Breast epithelium (tissue), 4 donors: ENCODE measurements at places on chromosomes 5 and 9. TPM values are rescaled to one million over a fixed set of nuclear protein-coding genes. Genes with fewer than 3 reads are reported as not detected.

- H3K36me3 ChIP-seq: no peaks in the 10 kb centered on the region
- DNase-seq: no peak
- H3K4me3 ChIP-seq: no peak overlapping the region
- H3K27ac ChIP-seq: no peak overlapping the region
- no peaks in the 10 kb centered on the region for H3K27me3 ChIP-seq
Measured at GRCh38 chr9:89806371-89807100, 201.7 kb downstream of the GADD45G start.

DNA sequence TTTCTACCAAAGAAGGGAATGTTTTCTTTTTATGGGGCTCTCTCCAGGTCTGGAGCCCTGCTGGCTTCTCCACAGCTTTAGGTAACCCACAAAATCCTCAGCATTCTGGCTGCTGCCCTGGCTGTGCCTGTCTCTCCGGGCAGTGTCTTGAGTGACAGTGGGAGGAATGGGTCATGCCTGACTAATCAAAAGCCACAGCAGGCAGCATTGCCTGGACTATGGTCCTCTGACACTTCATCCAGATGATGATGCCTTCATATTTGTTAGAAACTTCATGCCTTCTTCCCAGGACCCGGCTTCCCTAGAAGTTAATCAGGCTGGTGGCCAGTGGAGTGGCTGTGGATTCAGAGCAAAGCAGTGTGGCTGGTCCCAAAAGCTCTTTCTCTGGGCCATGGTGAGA is 32.2 kb upstream of the TGFBI start:
- no peaks in the 10 kb centered on the region for H3K36me3 ChIP-seq
- no peak overlapping the region for H3K27ac ChIP-seq
- H3K4me3 ChIP-seq: no peak overlapping the region

The FSD1L gene
- 5.9 TPM for total RNA-seq

- H3K36me3 ChIP-seq: no peaks in the 10 kb centered on the region
- H3K27ac ChIP-seq: no peak overlapping the region
- H3K4me3 ChIP-seq: no peak overlapping the region
- DNase-seq: no peak
- peaks cover 7% of the 10 kb centered on the region for H3K4me1 ChIP-seq
Measured at GRCh38 chr9:35940458-35941407, 17.2 kb downstream of the OR2S2 start.

DNA sequence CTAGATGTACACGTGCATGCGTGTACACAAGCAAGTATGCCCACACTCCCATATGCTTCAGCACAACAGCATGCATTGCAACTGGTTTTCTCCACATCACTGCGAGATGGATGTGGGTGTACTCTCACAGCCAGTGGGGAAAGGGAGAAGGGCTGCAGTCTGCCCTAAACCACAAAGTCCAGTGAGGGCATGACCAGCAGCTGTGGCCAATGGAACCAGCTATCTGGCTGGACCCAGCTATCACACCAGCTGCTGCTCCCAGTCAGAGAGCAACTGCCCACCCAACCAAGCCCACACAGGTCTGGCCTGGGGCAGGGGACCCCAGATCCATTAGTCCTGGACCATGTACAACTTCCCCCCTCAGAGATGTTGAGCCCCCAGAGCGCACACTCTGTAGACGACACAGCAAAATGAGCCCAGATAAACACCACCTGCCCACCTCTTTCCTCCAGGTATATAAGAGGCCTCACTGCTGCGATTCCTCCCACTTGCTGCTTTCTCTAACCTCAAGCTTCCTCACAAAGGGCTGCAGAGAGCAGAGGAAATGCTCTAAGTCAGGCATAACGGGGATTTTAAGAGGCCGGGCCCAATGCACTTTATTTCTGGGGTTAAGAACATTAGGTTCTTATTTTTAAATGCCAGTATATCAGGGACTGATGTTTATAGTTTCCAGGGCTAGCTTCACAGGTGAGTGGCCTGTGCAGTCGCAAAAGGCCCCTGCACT is 39.0 kb downstream of the SHB start:
- no peaks in the 10 kb centered on the region for H3K27me3 ChIP-seq
- peaks cover 20% of the 10 kb centered on the region for H3K4me1 ChIP-seq
- H3K4me3 ChIP-seq: no peak overlapping the region
- no peak for DNase-seq
- H3K36me3 ChIP-seq: no peaks in the 10 kb centered on the region

GRCh38 chr5:91024206-91024605 is 358.9 kb downstream of the ARRDC3 start:
- no peak overlapping the region for H3K4me3 ChIP-seq

The UBE2R2 gene
- total RNA-seq: 22.6 TPM

- no peaks in the 10 kb centered on the region for H3K36me3 ChIP-seq
- H3K4me3 ChIP-seq: no peak overlapping the region
- peaks cover 10% of the 10 kb centered on the region for H3K4me1 ChIP-seq
- no peak for DNase-seq
- H3K27ac ChIP-seq: no peak overlapping the region
Measured at GRCh38 chr5:68531970-68532369, 316.4 kb downstream of the PIK3R1 start.

The PDZD2 gene
- 17.7 TPM for total RNA-seq

GRCh38 chr9:27945386-27945785 is 372.1 kb upstream of the C9orf72 start:
- no peaks in the 10 kb centered on the region for H3K27me3 ChIP-seq
- no peaks in the 10 kb centered on the region for H3K4me1 ChIP-seq
- no peaks in the 10 kb centered on the region for H3K36me3 ChIP-seq
- no peak for DNase-seq

GRCh38 chr5:154538492-154538891 is 60.5 kb upstream of the HAND1 start:
- peaks cover 5% of the 10 kb centered on the region for H3K27me3 ChIP-seq
- no peak overlapping the region for H3K27ac ChIP-seq
- no peaks in the 10 kb centered on the region for H3K4me1 ChIP-seq
- no peak overlapping the region for H3K4me3 ChIP-seq
- no peak for DNase-seq

- no peak overlapping the region for H3K27ac ChIP-seq
- H3K4me1 ChIP-seq: no peaks in the 10 kb centered on the region
- H3K4me3 ChIP-seq: no peak overlapping the region
- DNase-seq: no peak
Measured at GRCh38 chr5:154923441-154924430, 14.3 kb downstream of the GEMIN5 start.

DNA sequence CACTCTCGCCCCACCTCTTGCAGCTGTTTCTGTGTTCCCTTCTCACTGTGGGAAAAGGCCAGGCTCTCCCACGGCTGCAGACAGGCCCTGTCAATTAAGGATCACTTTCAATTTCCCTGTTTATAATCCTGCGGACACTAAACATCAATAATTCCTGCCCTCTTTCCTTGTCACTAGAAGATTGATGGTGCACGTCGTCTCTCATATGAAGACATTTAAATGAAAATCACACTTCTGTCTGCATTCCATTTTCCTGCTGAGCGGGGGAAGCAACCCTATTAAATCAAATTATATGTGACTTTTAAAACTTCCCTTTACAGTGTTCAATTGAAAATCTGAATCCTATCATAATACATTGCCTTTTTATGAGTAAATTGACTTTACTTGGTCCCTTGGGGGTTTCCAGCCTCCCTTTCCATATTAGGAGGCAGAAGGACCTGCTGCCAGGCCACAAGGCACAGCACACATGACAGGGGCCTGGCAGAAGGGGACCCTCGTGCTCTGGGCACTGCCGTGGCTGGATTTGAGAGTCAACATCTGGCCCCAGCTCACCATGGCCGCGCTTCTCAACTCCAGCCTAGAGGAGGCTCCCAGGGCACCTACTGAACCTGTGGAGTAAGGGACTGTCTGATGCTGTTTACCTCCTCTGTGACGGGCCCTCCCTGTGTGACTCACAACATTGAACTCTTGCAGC is 311.0 kb upstream of the IRX4 start:
- no peaks in the 10 kb centered on the region for H3K36me3 ChIP-seq
- H3K4me1 ChIP-seq: no peaks in the 10 kb centered on the region
- H3K27ac ChIP-seq: no peak overlapping the region
- H3K27me3 ChIP-seq: no peaks in the 10 kb centered on the region
- DNase-seq: no peak

The CFAP90 gene
- total RNA-seq: 0.98 TPM

- DNase-seq: no peak
- H3K27ac ChIP-seq: no peak overlapping the region
- H3K4me1 ChIP-seq: no peaks in the 10 kb centered on the region
- H3K4me3 ChIP-seq: no peak overlapping the region
Measured at GRCh38 chr5:74477761-74478160, 162.8 kb downstream of the ENC1 start.

The FAM169A gene
- total RNA-seq: 1.6 TPM

DNA sequence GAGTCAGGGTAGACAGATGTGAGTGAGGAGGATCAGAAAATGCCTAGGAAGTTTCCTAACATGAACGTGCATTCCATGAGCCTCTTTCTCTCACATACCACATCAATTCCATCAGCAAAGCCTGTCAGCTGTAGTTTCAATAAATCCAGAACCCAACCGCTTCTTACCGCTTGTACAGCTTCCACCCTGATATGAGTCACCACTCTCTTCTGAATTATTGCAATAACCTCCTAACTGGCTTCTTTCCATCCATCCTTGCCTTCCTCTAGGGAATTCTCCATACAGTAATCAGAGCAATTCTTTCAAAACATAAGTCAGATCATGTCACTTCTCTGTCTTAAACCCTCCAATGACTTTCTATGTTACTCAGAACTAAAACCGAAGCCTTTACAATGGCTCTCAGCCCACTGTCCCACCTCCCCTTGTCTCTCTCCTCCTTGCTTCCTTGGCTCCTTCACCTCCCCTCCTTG is 8.1 kb upstream of the RAD23B start:
- no peaks in the 10 kb centered on the region for H3K4me1 ChIP-seq
- no peak for DNase-seq
- H3K36me3 ChIP-seq: no peaks in the 10 kb centered on the region
- no peak overlapping the region for H3K27ac ChIP-seq
- no peaks in the 10 kb centered on the region for H3K27me3 ChIP-seq

- H3K4me3 ChIP-seq: no peak overlapping the region
- no peak for DNase-seq
- H3K27me3 ChIP-seq: no peaks in the 10 kb centered on the region
- no peaks in the 10 kb centered on the region for H3K4me1 ChIP-seq
- no peak overlapping the region for H3K27ac ChIP-seq
Measured at GRCh38 chr9:81906671-81907070, 21.6 kb upstream of the SPATA31D4 start.

DNA sequence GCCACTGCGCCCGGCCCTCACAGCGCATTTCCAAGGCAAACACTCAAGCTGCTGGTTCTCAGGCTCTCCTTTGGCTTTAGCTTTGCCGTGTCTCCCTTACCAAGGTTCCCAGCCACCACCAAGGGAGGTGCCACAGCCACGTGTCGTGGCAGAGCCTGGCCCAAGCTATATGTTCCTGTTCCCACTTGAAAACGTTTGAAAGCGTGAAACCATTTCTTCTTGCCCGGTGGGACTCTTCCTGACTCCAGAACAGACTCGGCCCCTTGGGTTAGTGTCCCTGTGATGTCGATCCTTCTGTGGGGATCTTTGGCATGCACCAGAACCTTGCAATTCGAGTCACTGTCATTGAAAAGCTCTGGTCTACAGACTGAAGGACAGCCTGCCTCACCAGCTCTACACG is 147.9 kb downstream of the HSD17B3 start:
- H3K27me3 ChIP-seq: peaks cover 9% of the 10 kb centered on the region
- H3K4me1 ChIP-seq: no peaks in the 10 kb centered on the region
- H3K36me3 ChIP-seq: no peaks in the 10 kb centered on the region
- no peak for DNase-seq
- no peak overlapping the region for H3K27ac ChIP-seq
- H3K4me3 ChIP-seq: no peak overlapping the region

The MLANA gene
- not detected for total RNA-seq

DNA sequence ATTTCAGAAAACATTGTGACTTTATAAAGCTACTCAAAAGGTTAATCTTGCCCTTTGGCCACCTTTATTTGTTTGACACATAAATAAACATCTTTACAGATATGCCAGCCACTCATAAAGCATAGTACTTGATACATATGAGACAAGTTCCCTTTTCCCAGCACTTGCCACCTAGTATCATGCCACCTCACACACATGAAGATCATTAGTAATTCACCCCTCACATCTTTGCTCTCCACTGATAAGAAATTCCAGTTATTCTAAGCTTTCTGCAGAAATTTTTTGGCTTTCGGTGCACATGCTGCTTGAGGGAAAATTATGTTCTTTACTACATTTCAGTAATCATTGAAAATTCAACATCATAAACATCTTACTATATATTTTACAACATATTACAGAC is 59.1 kb downstream of the DEPDC1B start:
- no peak for DNase-seq
- H3K36me3 ChIP-seq: no peaks in the 10 kb centered on the region
- H3K4me3 ChIP-seq: no peak overlapping the region
- H3K27me3 ChIP-seq: no peaks in the 10 kb centered on the region
- no peaks in the 10 kb centered on the region for H3K4me1 ChIP-seq

The ESM1 gene
- not detected for total RNA-seq

GRCh38 chr9:113298924-113299770 is 4.0 kb downstream of the RNF183 start:
- no peak overlapping the region for H3K27ac ChIP-seq
- no peaks in the 10 kb centered on the region for H3K27me3 ChIP-seq
- no peaks in the 10 kb centered on the region for H3K36me3 ChIP-seq
- no peaks in the 10 kb centered on the region for H3K4me1 ChIP-seq
- DNase-seq: no peak
- no peak overlapping the region for H3K4me3 ChIP-seq

- DNase-seq: no peak
- no peaks in the 10 kb centered on the region for H3K4me1 ChIP-seq
- H3K4me3 ChIP-seq: no peak overlapping the region
- H3K36me3 ChIP-seq: no peaks in the 10 kb centered on the region
- no peak overlapping the region for H3K27ac ChIP-seq
- H3K27me3 ChIP-seq: no peaks in the 10 kb centered on the region
Measured at GRCh38 chr5:157509587-157509986, 49.6 kb downstream of the NIPAL4 start.

The SV2C gene
- total RNA-seq: 0.32 TPM

GRCh38 chr5:158494541-158494940 is 605.2 kb downstream of the EBF1 start:
- no peak for DNase-seq
- H3K4me3 ChIP-seq: no peak overlapping the region
- no peak overlapping the region for H3K27ac ChIP-seq
- H3K4me1 ChIP-seq: no peaks in the 10 kb centered on the region
- no peaks in the 10 kb centered on the region for H3K27me3 ChIP-seq

The DMRTA1 gene
- 0.66 TPM for total RNA-seq

The CEP78 gene
- 16.4 TPM for total RNA-seq

The KIF4B gene
- not detected for total RNA-seq

DNA sequence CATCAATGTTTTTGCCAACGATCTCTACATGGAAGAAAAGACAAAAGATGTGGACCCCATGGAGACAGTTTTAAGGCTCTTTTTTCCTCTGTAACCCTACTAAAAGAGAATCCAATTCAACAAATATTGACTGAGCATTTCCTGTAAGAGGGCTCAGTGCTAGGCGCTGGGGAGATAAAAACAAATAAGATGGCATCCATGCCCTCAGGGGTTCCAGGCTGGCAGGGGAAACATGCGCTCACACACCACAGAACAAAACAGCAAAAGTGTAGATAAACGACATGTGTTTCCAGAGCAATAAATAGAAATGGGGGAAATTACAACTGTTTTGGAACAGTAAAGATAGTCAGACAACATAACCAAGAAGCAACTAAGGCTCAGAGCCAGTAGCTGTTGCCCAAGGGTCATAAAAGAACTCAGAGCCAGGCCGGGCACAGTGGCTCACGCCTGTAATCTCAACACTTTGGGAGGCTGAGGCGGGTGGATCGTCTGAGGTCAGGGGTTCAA is 25.2 kb downstream of the ZNF608 start:
- no peaks in the 10 kb centered on the region for H3K36me3 ChIP-seq
- no peaks in the 10 kb centered on the region for H3K27me3 ChIP-seq
- DNase-seq: no peak

The EPB41L4B gene
- total RNA-seq: 16.0 TPM
